A172 (cell line): ENCODE measurements at places on chromosomes 6 and 20.

DNA sequence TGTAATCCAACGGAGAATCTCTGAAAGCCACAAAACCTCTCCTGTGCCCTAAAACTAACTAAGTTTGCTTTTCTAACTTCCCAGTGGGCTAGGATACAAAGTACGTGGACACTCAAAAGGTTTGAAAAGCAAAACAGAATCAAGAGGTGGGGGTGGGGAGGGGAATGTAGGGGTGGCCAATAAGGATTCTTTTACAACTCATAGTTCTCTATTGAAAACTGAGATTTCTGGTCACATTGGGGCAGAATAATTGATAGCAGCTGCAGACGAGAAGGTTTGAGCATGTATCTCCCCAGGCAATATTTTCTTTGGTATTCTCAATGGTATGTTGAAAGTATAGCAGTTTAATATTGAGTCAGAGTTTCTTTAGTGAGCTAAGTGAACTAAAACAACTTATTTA lies 376.7 kb upstream of the CITED2 start:
- no peak for DNase-seq

GRCh38 chr20:35303735-35304491 lies 11.7 kb upstream of the FAM83C start:
- peak; percentile 96 for DNase-seq

GRCh38 chr6:119196715-119197114 lies 118.3 kb upstream of the FAM184A start:
- DNase-seq = no peak

- DNase-seq = no peak
Measured at GRCh38 chr6:158722176-158722729, 72.4 kb downstream of the SYTL3 start.

- DNase-seq = peak; percentile 19
Measured at GRCh38 chr20:19408971-19409370, 196.5 kb downstream of the SLC24A3 start.

GRCh38 chr6:54801244-54801643 lies 45.3 kb upstream of the FAM83B start:
- DNase-seq = no peak

DNA sequence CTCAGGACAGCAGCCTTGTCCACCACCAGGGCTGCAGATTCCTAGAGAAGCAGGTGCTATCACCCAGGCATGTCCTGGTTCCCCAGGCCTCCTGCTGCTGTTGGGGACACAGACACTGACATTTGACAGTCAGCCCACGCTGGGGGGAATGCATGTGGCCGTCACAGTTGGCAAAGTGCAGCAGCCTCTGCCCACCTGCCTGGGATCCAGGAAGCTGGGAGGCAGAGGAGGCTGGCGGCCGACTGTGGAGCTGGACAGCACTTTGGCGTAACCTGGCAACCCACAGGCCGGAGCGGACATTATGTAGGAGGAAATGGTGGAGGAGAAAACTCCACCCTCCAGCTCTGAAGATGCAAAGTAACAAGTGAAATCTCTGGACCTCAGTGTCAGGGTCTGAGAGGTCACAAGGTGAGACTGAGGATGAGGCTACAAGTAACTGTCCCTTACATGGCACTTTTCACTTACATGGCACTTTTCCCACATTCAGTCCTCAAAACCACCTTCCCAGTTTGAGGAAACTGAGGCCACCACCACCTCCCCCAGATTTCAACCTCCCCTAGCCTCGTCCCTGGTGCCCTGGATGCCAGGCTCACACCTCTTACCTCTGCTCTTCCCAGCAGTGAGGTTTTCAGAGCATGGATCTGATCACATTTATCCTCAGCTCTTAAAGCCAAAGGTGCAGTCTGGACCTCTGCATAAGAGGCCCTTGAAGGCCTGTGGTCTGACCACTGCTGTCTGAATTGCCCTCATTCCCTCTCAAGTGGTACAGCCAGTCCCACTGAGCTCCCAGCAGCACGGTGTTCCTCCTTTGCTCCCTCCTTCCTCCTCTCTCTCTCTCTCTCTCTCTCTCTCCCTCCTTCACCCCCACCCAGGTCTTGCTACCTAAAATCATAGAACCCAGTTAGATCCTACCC lies 8.7 kb downstream of the MAP1LC3A start:
- no peak for DNase-seq

- DNase-seq = peak; percentile 26
Measured at GRCh38 chr6:3913958-3914337, 64.8 kb downstream of the FAM50B start.

DNA sequence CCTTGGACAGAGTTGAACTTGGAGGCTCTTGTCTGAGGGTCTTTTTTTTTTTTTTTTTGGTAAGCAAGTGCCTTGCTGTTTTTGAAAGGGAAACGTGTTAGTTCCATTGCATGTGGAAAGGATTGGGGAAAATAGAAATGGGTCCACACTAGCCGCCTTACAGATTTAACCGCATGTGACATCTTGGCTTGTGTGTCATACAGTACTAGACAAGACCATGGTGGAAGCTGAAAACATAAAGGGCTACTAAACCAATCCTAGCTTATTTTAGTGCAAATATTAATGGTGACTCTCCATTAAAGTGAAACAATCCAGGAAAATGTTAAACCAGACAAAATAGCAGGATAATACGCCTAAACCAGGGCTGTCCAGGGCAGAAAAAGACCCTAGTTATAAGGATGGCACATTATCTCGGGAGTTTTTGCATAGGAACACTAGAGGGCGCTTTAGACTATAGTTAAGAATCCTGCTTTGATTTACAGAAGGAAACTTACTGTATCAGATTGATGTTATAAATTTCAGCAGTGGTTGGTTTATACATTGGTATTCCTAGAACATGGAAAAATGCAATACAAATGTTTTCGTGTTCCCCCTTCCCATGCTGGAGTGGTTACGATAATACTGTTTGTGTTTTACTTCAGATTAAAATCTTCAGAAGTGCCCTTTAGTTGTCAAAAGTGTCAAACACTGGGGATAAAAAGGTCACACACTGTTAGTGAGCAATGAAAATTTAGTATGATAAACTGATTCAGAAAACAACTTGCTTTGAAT lies 59.8 kb upstream of the DEK start:
- peak; percentile 48 for DNase-seq

- no peak for DNase-seq
Measured at GRCh38 chr6:88558981-88559380, 392.8 kb upstream of the CNR1 start.
